ENCODE measurements at places on chromosomes 1 and 21. TPM values are rescaled to one million over a fixed set of nuclear protein-coding genes. Genes with fewer than 3 reads are reported as not detected.

- no peaks in the 10 kb centered on the region for H3K36me3 ChIP-seq
- H3K27me3 ChIP-seq = no peaks in the 10 kb centered on the region
- H3K27ac ChIP-seq = no peak overlapping the region
- H3K4me1 ChIP-seq = no peaks in the 10 kb centered on the region
- no peak overlapping the region for H3K4me3 ChIP-seq
Measured at GRCh38 chr1:5574641-5575040, 417.6 kb downstream of the NPHP4 start.

GRCh38 chr1:183845681-183846080, 40.8 kb downstream of the RGL1 start:
- H3K27ac ChIP-seq = no peak overlapping the region
- no peak for DNase-seq
- H3K4me1 ChIP-seq = peaks cover 50% of the 10 kb centered on the region
- peaks cover 2% of the 10 kb centered on the region for H3K36me3 ChIP-seq
- no peaks in the 10 kb centered on the region for H3K27me3 ChIP-seq
- H3K4me3 ChIP-seq = no peak overlapping the region

DNA sequence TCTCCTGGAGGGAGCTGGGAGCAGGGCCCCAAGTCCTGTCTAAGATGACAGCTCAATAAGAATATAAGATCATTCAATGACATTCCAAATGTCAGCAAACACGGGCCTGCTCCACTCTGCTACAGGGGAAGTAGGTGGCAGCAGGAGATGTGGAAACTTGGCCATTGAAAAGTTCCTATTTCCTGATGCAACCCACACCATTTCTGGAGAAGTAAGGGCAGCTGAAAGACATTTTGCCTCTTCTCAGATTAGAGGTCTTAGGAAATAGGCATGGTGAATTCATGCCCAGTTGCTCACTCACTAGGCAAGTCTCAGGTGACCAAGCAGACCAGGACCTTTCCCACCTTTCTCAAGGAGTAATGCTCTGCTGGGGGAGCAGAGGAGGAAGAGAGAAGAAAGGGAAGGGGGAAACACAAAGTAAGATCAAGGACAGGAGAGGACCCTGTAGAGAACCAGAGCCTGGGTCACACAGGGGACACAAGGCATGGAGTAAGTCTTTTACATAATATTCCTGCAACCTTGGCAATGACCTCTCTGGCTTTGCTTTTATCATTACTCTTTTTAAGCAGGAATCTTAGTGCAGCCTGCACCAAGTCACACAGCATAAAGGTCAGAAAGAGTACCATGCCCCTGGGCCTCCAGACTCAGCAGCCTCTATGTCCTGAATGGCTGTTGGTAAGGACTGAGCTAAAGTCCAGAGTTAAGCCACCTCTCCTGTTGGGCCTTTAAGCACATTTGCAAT, 68.9 kb downstream of the DMAP1 start:
- H3K4me1 ChIP-seq = no peaks in the 10 kb centered on the region
- H3K4me3 ChIP-seq = no peak overlapping the region
- no peaks in the 10 kb centered on the region for H3K27me3 ChIP-seq
- no peak for DNase-seq

DNA sequence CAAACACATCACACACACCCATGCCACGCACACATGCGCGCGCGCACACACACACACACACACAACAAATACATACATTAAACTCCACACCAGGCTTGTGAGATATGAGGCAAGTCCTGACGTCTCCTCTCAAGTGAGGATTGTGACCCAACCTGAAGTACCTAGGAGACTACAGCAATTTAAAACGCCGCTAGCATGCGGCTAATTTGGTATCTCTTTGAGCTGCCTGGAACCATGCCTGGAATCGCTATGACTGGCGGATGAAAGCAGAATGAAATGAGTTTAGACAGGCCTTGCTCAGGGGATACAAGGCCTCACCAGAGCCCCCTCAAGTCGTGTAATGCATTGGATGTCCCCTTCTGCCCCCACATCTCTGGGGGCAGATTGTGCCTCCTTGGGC, 1.6 kb upstream of the RAB7B start:
- peak overlapping the region; percentile 94 for H3K27ac ChIP-seq
- no peak overlapping the region for H3K4me3 ChIP-seq
- no peaks in the 10 kb centered on the region for H3K36me3 ChIP-seq
- H3K27me3 ChIP-seq = no peaks in the 10 kb centered on the region

DNA sequence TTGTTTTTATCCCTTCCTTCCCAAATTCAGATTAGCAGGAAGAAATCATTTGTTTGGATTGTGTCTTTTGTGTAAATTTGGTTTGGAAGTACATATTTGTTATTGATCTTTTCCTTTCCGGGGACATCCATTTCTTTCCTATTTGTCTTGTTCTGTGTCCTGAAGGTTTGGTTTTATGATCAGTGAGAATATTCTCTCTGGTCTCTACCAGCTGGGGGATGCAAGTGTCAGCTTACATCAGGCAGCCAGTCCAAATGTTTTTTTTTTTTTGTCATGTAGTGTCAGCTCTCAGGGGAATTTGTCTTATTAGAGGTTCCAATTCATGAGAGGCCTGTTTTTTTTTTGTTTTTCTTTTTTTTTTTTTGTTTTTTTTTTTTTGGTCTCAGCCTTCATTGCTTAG, 479.2 kb upstream of the LRRC7 start:
- H3K27me3 ChIP-seq = peaks cover 20% of the 10 kb centered on the region
- no peak overlapping the region for H3K4me3 ChIP-seq
- DNase-seq = no peak
- no peaks in the 10 kb centered on the region for H3K36me3 ChIP-seq
- peaks cover 2% of the 10 kb centered on the region for H3K4me1 ChIP-seq
- no peak overlapping the region for H3K27ac ChIP-seq

The OBSCN gene
- total RNA-seq = 10.2 TPM
